ENCODE measurements at places on chromosomes 5 and 9. TPM values are rescaled to one million over a fixed set of nuclear protein-coding genes. Genes with fewer than 3 reads are reported as not detected.
A peak's percentile ranks its signal among the peaks of the same experiment; 100 is the strongest.

DNA sequence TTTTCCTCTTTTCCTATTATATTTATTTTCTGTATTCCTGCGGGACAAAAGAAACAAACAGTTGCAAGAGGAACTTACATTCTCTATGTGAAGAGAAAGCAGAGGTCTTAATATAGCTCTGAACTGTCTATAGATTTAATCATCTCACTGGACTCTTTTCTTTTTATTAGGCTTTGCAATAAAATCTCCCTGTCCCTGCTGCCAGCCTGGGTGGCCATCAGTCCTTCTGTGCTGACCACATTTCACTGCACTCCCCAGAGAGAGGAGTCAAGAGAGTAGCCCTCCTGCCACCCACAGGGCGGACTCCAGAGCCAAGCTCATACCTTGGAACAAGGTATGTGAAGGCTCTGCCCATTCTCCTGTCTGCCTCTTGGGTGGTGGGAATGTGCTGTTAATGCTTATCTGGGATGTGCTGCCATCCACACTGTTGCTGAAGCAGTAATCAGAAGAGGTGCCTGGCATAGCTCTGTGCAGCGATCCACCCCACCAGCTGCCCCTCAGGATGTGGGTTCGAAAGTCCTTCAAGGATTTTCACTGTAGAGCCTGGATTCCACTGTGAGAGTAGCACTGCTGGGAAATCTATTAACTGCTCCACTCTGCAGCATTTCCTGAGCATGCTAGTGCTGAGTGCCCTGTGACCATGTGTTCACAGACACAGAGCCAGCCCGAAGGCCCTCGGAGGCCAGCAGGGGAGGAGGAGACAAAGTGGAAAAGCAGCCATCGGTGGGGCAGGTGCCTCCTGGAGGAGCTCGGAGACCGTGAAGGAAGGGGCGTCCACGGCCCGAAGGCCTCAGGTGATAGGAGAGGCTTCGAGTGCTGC is 334.6 kb downstream of the MED10 start:
- H3K27me3 ChIP-seq: no peaks in the 10 kb centered on the region
- no peaks in the 10 kb centered on the region for H3K36me3 ChIP-seq
- H3K27ac ChIP-seq: no peak overlapping the region
- H3K4me1 ChIP-seq: no peaks in the 10 kb centered on the region
- H3K4me3 ChIP-seq: no peak overlapping the region
- DNase-seq: no peak

DNA sequence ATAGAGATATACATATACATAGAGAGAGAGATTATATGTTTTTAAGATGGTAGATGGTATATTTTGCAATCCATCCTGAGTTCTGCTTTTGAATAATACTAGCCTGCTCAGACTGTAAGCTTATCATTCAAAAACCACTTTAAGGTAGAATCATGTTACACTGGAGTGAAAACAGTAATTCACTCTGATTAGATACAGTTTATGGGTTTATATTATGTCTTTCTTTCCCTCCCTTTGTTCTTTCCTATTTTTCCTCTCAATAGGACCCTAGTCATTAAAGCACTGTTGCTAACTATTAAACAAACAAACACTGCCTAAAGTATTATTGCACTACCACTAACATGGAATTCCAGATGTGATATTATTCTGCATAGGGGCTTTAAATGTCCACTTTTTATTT is 202.0 kb downstream of the ADAMTSL1 start:
- no peak overlapping the region for H3K27ac ChIP-seq
- no peak overlapping the region for H3K4me3 ChIP-seq
- H3K27me3 ChIP-seq: no peaks in the 10 kb centered on the region

- peaks cover 72% of the 10 kb centered on the region for H3K4me1 ChIP-seq
These were observed 77.0 kb downstream of the ZCCHC7 start for GRCh38 chr9:37197158-37198038.

GRCh38 chr5:38330207-38330606 is 71.8 kb downstream of the EGFLAM start:
- H3K4me1 ChIP-seq: no peaks in the 10 kb centered on the region
- no peak overlapping the region for H3K4me3 ChIP-seq
- H3K36me3 ChIP-seq: no peaks in the 10 kb centered on the region
- no peak for DNase-seq
- H3K27me3 ChIP-seq: no peaks in the 10 kb centered on the region

DNA sequence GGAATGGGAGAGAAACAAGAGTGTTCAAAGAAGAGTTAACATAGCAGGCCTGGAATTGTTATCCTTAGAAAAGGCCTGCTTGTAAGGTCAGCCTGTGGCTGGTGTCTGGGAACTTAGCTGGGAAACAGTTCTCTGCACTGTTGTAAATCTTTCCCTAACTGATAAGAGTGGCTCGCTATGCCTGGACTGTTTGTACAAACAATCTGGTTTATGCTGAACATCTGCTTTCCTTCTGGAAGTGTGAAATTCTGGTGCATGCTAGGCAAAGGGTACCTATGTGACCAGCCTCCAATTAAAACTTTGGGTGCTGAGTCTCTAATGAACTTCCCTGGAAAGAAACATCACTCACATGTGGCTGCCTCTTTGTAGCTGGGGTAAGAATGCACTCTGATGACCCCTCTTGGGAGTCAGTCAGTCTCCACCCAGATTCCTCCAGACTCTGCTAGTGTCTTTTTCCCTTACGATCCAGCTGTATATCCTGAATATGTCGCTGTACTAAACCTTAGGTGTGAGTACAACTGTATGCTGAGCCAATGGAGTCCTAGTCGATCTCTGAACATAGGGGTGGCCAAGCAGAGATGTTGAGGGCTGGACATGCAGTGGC is 16.5 kb downstream of the SPARC start:
- no peak for DNase-seq
- no peaks in the 10 kb centered on the region for H3K27me3 ChIP-seq
- H3K4me1 ChIP-seq: no peaks in the 10 kb centered on the region
- H3K36me3 ChIP-seq: no peaks in the 10 kb centered on the region

DNA sequence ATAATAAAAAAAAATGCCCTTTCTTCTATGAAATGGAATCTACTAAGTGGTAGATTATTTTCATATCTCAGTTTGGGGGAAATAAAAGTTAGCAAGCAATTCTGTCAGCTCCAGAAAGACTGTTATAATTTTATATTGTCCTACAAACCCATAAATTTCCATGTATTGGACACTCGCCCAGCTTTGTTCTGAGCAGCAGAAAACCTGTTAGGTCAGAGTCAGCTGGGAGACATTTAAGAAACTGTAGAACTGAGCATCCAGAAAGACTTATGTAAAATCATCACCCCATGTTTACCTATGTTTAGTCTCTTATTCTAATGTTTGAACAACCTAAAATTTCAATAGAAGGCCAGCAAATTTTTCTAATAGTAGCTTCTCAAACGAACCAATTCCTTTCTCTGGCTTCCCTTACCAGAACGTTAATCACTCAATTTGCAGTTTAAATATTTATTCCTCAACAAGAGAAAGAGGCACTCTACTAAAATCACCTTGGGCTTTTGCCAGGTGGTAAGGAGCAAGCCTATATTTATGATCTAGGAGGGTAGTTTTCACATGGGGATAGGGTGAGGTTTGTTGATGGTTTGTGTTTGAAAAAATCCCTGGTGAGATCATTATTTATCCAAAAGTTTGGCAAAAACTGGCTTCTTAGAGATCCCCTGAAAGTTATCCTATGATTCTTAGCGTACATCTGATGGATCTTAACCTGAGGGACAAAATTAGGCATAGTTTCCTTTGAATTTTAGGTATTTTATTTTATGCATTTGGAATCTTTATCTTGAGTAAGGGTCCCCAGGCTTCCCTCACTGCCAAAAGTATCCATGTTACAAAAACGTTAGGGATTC is 34.4 kb downstream of the MACROH2A1 start:
- H3K27me3 ChIP-seq: no peaks in the 10 kb centered on the region
- H3K36me3 ChIP-seq: peaks cover 48% of the 10 kb centered on the region
- no peak overlapping the region for H3K27ac ChIP-seq
- H3K4me1 ChIP-seq: peaks cover 11% of the 10 kb centered on the region
- H3K4me3 ChIP-seq: no peak overlapping the region

DNA sequence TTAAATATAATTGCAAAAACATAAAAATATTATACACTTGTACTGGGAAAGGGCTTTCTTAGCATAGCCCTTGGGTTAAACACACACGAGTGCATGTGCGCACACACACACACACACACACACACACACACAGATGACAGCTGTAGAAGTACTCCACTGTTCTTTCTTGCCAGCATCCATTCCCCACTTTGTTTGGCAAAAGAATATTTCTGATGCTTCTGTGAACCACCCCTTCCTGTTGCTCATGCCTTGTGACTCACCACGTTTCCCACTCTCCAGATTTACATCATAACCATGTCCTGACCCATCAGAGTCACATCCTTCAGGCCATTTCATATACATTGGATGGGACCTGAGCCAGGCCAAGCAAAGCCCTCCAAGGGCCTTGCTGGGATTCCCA is 280.1 kb downstream of the DNAH5 start:
- no peaks in the 10 kb centered on the region for H3K36me3 ChIP-seq
- DNase-seq: no peak
- H3K27me3 ChIP-seq: no peaks in the 10 kb centered on the region
- no peak overlapping the region for H3K27ac ChIP-seq

FGF1 gene
- total RNA-seq: not detected

CCDC192 gene
- total RNA-seq: not detected

DNA sequence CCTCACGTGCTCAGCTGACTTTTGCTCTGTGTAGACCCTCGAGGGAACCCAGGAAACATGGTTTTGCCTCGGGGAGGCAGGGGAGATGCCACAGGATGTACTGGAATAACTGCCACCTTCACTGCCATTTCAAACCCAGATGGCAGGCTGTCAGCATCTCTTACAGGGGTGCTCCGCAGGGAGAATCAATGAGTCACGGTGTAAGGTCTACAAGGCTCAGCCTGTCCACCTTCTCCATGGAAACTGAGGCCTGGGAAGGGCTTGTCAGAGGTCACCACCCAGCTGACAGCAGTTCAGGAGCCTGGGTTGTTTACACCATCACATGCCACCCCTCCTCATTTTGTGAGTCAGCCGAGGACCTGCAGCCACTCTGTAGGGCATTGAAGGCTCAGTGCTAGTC is 30.8 kb downstream of the DAB2IP start:
- H3K4me3 ChIP-seq: no peak overlapping the region
- H3K27me3 ChIP-seq: peaks cover 5% of the 10 kb centered on the region
- no peaks in the 10 kb centered on the region for H3K36me3 ChIP-seq
- H3K4me1 ChIP-seq: no peaks in the 10 kb centered on the region

PCDHB11 gene
- not detected for total RNA-seq

DNA sequence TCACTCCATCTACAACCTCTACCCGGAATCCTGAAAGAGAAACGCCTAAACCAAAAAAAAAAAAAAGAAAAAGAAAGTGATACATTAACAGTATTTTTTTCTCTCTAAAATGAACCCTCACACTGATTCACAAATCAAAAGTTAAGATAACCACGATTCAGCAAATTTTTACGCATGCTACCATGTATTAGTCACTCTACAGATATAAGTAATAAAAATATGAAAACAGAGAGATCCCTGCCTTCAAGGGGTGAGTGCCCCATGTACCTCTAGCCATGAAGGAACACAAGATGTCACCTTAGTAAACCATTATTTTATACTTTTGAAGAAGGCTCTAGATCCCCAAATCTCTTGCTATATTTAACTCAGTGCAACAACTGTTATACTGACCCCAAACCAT is 33.4 kb downstream of the CEMIP2 start:
- peaks cover 5% of the 10 kb centered on the region for H3K4me1 ChIP-seq
- no peak overlapping the region for H3K27ac ChIP-seq
- H3K4me3 ChIP-seq: no peak overlapping the region

DNA sequence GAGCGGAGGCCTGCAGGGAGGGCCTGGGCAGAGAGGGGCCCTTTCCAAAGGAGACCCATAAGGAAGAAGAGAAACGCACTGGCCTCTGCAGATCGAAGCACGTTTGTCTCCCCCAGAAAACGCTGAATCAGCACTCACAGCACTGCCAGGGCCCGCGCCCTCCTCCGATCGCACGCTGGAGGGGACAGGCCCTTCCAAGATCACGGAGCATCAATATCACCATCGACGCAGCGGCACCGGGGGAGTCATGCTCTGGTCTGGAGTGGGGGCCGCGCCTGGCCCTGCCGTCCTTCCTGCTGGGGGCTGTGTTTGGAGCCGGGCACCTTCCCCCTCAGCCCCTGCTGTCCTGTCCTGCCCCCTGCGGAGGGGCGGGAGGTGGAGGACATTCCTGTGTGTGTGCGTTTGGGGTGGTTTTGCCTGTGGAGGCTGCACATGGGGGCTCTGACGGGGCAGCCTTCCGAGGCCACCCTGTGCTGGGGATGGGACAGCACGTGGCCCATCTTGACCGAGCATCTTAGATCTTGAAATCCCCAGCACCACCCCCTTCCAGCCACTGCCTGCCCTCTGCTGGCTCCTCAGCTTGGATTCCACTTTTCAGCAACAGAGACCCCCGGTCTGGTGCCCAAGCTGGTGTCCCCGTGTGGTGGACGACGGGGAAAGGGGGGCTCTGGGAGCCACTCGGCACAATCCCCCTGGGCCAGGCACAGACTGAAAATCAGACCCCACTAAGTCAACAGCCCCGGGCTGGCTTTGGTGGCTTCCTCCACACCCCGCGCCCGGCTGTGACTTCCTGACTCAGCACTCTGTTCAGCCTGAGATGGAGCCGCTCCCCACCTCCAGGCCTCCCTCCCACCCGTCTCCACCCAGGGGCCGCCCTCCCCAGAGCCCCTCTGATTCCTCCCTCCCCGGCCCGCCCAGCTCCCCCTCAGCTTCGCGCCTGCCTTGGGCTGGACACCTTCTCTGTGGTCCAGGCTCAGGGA is 8.3 kb downstream of the TMEM250 start:
- peak overlapping the region; percentile 87 for H3K4me3 ChIP-seq
- peak; percentile 70 for DNase-seq
- H3K4me1 ChIP-seq: peaks cover 76% of the 10 kb centered on the region
- H3K36me3 ChIP-seq: peaks cover 20% of the 10 kb centered on the region
- no peaks in the 10 kb centered on the region for H3K27me3 ChIP-seq
- H3K27ac ChIP-seq: peak overlapping the region; percentile 98

ALDH7A1 gene
- total RNA-seq: 4.8 TPM

C8G gene
- 0.83 TPM for total RNA-seq

DNA sequence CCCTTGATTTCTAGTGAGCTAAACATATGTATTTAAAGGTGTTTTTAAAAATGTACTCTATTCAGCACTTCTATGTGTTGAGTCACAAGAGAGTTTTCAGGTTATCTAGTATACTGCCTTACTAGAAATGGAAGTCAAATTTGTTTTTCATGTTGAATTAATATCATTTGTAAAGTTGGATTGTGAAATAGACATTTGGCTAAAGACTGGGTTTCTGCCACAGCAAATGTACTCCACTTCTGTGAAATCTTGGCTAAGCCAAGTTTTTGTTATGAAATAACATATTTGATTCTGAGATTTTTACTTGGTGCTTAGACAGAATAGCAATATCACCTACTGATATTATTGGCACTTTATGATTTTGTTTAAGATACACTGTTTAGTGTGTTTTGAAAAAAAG is 106.0 kb downstream of the CWC27 start:
- DNase-seq: no peak
- no peaks in the 10 kb centered on the region for H3K36me3 ChIP-seq
- no peaks in the 10 kb centered on the region for H3K27me3 ChIP-seq
- H3K27ac ChIP-seq: no peak overlapping the region

CCL28 gene
- 12.4 TPM for total RNA-seq

TEX48 gene
- total RNA-seq: not detected

- no peaks in the 10 kb centered on the region for H3K36me3 ChIP-seq
- H3K27me3 ChIP-seq: no peaks in the 10 kb centered on the region
- no peak overlapping the region for H3K4me3 ChIP-seq
- H3K27ac ChIP-seq: no peak overlapping the region
- no peak for DNase-seq
These were observed 79.8 kb upstream of the BOD1 start for GRCh38 chr5:173696216-173696615.

Data from activated CD8-positive, alpha-beta T cell treated with anti-CD3 and anti-CD28 coated beads for 36 hours (primary cell).